Activated CD8-positive, alpha-beta memory T cell treated with anti-CD3 and anti-CD28 coated beads, Interleukin-2, amount 10 ng/mL, durations not matched to agents 7 days and 5 days (primary cell): ENCODE measurements at places on chromosomes 5 and 9. TPM values are rescaled to one million over a fixed set of nuclear protein-coding genes. Genes with fewer than 3 reads are reported as not detected.

Gene GABRA1
- total RNA-seq: not detected

Gene PCDHA3
- total RNA-seq: not detected

Gene RPS14
- total RNA-seq: 1,980 TPM

Gene ZNF484
- 10.2 TPM for total RNA-seq

Gene POLR1E
- total RNA-seq: 35.5 TPM

Gene NSMF
- 42.1 TPM for total RNA-seq

Gene TNFSF15
- total RNA-seq: 0.06 TPM

Gene LURAP1L
- total RNA-seq: not detected

Gene CLTB
- 56.7 TPM for total RNA-seq

Gene SMIM32
- total RNA-seq: not detected

Gene GPR150
- 0.28 TPM for total RNA-seq

Gene TMOD1
- total RNA-seq: 1.0 TPM

Gene TMEM171
- total RNA-seq: not detected

Gene RLN1
- 1.0 TPM for total RNA-seq

Gene LCN12
- 1.2 TPM for total RNA-seq

Gene ROPN1L
- total RNA-seq: 1.1 TPM

Gene MLANA
- not detected for total RNA-seq

Gene C5
- 1.9 TPM for total RNA-seq

Gene CA9
- 0.21 TPM for total RNA-seq

Gene TAF11L10
- not detected for total RNA-seq

Gene ANKRD18A
- 0.19 TPM for total RNA-seq

Gene MELK
- 69.6 TPM for total RNA-seq

Gene ITK
- total RNA-seq: 215 TPM

Gene MEIKIN
- not detected for total RNA-seq

Gene SLCO6A1
- not detected for total RNA-seq

Gene CKMT2
- not detected for total RNA-seq

Gene LCN10
- not detected for total RNA-seq

Gene S1PR3
- total RNA-seq: 0.05 TPM

Gene SLC23A1
- 2.5 TPM for total RNA-seq

Gene ACTBL2
- total RNA-seq: not detected

Gene SUSD3
- total RNA-seq: 40.1 TPM

Gene ORM1
- total RNA-seq: not detected

Gene IFNA14
- not detected for total RNA-seq

Gene CDKN2B-AS1
- 3.3 TPM for total RNA-seq

Gene PCDHA10
- not detected for total RNA-seq

Gene WWC1
- total RNA-seq: not detected

Gene GTF3C5
- total RNA-seq: 89.0 TPM

Gene PCDHB15
- total RNA-seq: not detected

Gene LRRC26
- total RNA-seq: not detected

Gene EMB
- 132 TPM for total RNA-seq

Gene ZDHHC11
- total RNA-seq: 9.9 TPM

Gene TRIP13
- 38.8 TPM for total RNA-seq

Gene PHYHD1
- total RNA-seq: 0.63 TPM

Gene OXCT1
- total RNA-seq: 74.9 TPM

Gene PLPP7
- not detected for total RNA-seq

Gene TAS2R1
- total RNA-seq: not detected

Gene C6
- total RNA-seq: not detected

Gene RANBP17
- total RNA-seq: not detected
